Brain pericyte (primary cell): ENCODE measurements at places on chromosomes 12 and 14.

DNA sequence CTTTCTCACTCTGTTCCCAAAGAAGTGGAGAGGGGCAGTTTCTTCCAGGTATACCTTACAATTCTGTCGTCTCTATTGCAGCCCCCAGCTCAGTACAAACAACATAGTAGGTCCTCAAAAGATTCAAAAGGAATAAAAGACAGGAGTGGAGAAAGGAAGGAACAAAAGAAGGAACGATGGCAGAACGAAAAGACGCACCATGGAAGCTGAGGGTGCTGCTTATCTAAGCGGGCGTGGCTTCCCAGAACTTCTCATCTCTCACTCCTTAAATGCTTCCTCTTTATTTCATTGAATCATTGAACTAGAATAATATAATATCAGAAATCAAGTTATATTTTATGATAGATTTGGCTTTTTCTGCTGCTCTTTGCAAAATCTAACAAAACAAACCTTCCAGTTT, 13.7 kb upstream of the LTA4H start:
- no peak for DNase-seq

- DNase-seq = no peak
Measured at GRCh38 chr14:79376557-79376956, 834.7 kb downstream of the DIO2 start.

DNA sequence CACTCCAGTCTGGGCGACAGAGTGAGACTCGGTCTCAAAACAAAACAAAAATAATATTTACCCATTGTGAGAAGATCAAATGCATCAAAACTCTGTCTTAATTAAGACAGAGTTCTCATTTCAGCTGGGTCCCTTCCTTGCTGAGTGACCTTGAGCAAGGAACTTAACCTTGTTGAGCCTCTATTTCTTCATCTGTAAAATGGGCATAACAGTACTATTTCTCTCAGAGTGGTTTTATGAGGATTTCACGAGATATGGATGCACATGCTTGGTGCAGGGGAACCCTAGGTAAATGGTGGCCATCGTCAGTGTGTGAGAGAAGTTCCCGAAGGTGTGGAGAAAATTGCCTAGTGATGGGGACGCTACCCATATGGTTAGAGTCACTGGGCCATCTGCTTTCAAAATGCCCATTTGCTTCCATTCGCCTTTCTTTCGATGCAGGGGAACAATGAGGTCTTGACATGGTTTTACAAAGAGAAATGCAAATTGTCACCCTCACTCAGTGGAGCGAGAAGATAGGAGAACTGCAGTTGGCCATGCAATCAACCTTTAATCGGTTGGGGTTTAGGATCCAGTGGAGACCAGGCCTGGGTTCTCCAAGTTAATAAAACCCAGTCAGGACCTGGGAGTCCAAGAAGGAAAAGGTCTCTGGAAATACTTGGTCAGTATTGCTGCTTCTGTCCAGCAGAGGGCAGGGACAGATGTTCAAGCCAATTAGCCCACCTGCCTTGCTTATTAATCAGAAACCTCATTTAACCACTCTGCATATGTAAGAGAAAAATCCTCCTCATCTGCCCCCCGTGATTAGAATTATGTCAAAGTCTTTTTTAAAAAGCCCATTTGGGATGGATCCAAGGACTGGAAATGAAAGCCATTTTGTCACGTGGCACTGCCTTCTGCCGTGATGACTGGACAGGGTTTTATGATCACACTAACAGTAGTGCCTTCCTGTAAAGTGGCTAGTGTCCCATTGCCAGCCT, 37.2 kb downstream of the CFAP251 start:
- DNase-seq = no peak

- no peak for DNase-seq
Measured at GRCh38 chr14:104941508-104942365, 17.1 kb downstream of the PLD4 start.

DNA sequence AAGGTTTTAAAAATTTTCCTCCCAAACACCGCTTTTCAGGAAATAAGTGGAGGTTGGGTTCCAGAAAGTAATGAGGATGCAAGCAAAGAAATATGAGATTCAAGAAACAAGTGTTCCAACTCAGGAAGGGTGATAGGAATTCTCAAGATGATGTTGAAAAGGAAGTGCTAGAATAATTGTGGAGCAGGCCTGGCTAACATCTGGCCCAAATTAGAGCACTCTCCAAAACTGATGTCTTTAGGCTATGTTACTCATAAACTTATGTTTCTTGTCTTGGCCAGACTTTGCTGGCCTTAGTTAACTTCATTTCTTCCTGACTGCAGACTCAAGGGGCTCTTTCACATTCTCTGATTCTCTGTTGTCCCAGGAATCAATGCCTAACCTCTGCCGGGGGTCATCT, 116.3 kb downstream of the TMTC3 start:
- DNase-seq = no peak

GRCh38 chr12:29228474-29229157, 79.5 kb downstream of the FAR2 start:
- no peak for DNase-seq

- no peak for DNase-seq
Measured at GRCh38 chr14:37203423-37203822, 5.7 kb downstream of the MIPOL1 start.

DNA sequence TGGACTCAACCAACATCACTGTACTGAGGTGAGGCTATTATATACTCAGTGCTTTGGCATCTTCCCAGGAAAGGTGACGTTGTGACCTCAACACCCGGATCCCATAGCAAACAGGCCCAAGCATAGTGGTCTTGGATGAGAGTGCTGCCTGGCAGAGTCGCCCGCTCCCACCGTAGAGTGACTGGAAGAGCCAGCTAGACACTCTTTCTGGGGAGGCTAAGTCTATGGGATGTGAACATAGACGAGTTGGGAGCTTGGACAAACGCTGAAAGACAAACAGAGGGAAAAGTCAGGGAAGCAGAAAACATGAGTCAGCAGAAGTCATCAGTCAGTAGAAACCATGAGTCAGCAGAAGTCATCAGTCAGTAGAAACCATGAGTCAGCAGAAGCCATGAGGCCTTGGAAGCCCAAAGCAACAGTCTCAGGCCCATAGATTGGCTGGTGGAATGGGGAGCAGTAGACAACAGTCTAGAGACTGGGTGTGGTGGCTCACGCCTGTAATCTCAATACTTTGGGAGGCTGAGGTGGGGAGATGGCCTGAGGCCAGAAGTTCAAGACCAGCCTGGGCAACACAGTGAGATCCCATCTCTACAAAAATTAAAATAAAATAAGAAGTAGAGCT, 66.4 kb upstream of the MAP1LC3B2 start:
- DNase-seq = no peak

DNA sequence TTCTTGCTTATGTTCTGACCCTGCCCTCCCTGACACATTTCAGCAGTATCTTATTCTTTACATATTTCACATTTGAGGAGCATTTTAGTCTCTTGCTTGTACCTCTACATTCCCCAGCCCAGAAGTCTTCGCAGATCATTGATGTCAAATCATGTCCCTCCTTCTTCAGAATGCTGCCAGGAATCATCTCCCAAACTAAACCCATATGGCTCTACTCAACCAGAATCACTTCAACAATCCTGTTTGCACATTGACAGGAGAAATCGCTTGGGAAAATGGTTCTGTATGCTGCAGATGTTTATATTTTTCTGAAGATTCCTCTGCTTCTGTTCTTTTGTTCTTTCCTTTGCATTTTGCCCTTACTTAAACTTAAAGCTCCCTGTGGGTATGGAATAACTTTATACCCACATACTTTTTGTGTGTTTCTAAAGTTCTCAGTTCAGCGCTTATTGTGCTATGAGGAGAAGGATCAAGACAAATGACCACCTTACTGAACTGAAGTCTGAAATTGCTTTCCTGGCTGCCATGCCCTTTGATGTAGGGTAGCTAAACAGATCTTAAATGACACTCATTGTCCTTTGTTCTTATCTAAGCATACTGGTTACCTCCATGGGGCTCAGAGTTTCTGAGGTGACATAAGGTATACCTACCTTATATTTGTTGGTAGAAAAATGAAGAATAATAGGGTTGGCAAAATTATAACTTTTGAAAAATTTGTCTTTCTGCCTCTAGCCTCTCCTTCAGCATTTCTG, 134.6 kb downstream of the SLC25A21 start:
- DNase-seq = no peak
